ENCODE measurements at places on chromosomes 13 and 19. TPM values are rescaled to one million over a fixed set of nuclear protein-coding genes. Genes with fewer than 3 reads are reported as not detected.

DNA sequence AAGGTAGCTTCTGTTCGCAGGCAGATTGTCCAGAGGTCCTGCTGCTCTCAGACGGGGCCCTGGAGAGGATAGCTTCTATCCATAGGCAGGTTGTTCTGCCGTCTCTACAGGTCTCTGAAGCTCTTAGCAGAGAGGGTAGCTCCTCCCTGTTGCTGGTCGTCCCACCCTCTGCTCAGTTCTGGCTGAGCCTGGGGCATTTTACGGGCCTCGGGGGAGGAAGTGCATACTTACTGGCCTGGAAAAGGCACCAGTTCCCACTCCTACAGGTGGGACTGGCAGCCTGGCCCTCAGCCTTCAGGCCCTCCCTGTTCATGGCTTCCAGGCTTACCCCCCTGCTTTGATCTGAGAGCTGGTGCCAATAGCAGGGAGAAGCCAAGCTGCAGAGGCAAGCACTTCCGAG, 42.3 kb downstream of the USPL1 start:
- peak; percentile 59 for DNase-seq
- no peak overlapping the region for H3K27ac ChIP-seq
- peaks cover 20% of the 10 kb centered on the region for H3K4me1 ChIP-seq
- no peaks in the 10 kb centered on the region for H3K27me3 ChIP-seq
- no peak overlapping the region for H3K4me3 ChIP-seq
- peaks cover 38% of the 10 kb centered on the region for H3K36me3 ChIP-seq

DNA sequence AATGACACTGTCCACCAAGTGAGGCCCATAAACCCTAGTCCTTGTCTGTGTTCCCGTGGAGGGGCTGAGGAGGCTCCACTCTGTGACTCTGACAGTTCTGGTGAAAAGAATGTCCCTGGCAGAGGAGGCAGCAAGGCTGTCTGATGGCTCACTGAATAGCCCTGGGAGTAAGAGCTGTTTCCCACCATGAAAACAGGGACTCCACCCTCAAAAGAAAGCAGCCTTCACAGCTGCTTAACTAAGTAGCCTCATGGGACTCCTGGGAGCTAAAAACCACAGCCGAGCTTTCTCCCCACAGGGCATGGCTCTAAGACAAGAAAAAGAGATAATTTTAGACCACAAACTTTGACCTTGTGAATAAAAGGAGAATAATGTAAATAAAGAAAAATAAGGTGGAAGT, 135.1 kb upstream of the FRY start:
- no peaks in the 10 kb centered on the region for H3K4me1 ChIP-seq
- H3K27ac ChIP-seq: no peak overlapping the region
- no peak overlapping the region for H3K4me3 ChIP-seq
- no peaks in the 10 kb centered on the region for H3K27me3 ChIP-seq
- DNase-seq: peak; percentile 27

DNA sequence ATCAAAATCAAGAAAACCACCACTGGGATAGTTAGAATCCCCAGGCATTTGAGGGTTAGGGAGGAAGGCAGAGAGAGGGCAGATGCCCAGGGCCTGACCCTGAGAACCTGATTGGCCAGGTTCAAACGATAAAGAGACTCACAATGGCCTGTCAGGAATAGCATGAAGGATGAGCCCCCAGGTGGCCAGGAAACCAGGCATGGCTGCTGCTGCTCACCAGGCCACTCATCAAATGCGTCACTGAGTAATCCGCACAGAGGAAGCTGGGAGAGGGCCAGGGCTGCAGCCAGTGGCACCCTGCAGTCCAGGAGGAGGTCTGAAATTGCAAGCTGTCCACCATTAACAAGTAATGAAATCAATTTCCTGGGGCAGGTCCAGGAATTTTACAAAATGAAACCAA, 111.3 kb downstream of the KATNAL1 start:
- no peaks in the 10 kb centered on the region for H3K36me3 ChIP-seq
- H3K27ac ChIP-seq: peak overlapping the region; percentile 70
- H3K27me3 ChIP-seq: no peaks in the 10 kb centered on the region
- peaks cover 41% of the 10 kb centered on the region for H3K4me1 ChIP-seq

SLITRK5 gene
- total RNA-seq: 2.2 TPM

ATP4A gene
- total RNA-seq: not detected

DNA sequence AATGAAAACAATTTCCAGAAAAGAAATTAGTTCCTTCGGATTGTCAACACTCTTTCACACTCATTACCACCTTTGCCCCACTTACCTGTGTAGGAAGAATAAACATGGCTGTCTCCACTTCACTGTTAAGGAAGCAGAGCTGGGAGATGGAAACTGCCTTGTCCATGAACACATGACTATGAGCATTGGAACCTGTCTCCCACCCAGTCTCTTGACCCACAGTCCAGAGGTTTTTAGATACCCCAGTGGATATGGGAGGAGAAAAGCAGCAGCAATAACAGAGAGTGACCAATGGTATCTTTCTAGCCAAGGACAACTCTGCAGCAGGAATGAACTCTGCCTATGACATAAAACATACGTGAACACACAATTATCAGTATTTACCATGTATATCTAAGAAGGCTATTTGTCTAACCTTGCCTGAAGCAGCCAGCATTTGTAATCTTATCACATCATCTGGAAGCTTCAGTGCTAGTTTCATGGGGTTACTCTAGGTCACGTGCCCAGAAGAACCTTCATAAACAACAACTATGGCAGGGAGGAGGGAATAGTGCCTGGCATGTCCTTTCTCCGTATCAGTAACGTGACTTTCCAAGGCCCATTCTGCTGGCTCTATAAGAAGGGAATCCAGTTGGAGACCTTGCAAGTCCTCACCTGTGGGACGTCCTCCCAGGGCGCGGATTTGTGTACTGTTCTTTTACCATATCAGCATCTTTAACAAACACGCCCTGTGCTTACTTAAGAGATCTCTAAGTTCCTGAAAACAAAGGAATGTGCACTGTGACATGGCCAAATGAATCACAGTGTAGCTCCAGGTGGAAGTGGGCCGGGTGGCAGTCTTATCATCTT, 221.8 kb upstream of the UBL3 start:
- no peaks in the 10 kb centered on the region for H3K27me3 ChIP-seq
- H3K36me3 ChIP-seq: no peaks in the 10 kb centered on the region
- no peak overlapping the region for H3K4me3 ChIP-seq
- H3K4me1 ChIP-seq: peaks cover 9% of the 10 kb centered on the region

GRCh38 chr19:49326165-49326704, 1.2 kb upstream of the SLC6A16 start:
- no peak overlapping the region for H3K4me3 ChIP-seq
- no peaks in the 10 kb centered on the region for H3K27me3 ChIP-seq
- no peak overlapping the region for H3K27ac ChIP-seq
- no peak for DNase-seq
- H3K4me1 ChIP-seq: no peaks in the 10 kb centered on the region

DNA sequence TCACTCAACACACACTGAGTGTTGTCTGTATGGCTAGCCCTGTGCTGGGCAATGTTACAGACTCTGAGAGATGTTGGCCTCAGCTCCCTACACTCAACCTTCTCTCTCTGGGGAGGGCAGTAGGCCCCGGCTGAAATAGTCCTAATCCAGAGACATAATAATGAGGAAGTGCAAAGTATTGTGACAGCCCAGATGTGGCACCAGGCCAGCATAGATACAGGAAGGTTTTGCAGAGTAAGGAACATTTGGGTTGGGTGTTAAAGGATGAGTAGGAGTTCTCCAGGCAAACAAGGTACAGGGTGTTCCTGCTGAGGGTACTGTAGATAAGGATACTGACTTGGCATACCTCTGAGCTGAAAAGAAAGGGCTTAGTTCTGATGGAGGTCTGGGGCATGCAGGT, 2.4 kb downstream of the LIN7B start:
- peaks cover 18% of the 10 kb centered on the region for H3K4me1 ChIP-seq
- H3K27ac ChIP-seq: no peak overlapping the region
- peak; percentile 36 for DNase-seq
- H3K36me3 ChIP-seq: no peaks in the 10 kb centered on the region

SELENOV gene
- total RNA-seq: not detected

- no peaks in the 10 kb centered on the region for H3K36me3 ChIP-seq
- DNase-seq: no peak
- H3K27ac ChIP-seq: peak overlapping the region; percentile 10
- peak overlapping the region; percentile 63 for H3K4me3 ChIP-seq
- H3K4me1 ChIP-seq: peaks cover 18% of the 10 kb centered on the region
Measured at GRCh38 chr19:30227012-30227621, 145.1 kb upstream of the ZNF536 start.

- H3K36me3 ChIP-seq: no peaks in the 10 kb centered on the region
- no peak overlapping the region for H3K4me3 ChIP-seq
- no peaks in the 10 kb centered on the region for H3K4me1 ChIP-seq
- H3K27me3 ChIP-seq: no peaks in the 10 kb centered on the region
- no peak overlapping the region for H3K27ac ChIP-seq
Measured at GRCh38 chr13:47890146-47890814, 110.8 kb downstream of the SUCLA2 start.

Data from A673 (cell line).